ENCODE measurements at places on chromosomes 13 and 19. TPM values are rescaled to one million over a fixed set of nuclear protein-coding genes. Genes with fewer than 3 reads are reported as not detected.

GRCh38 chr19:51031880-51032225 lies 2.9 kb downstream of the KLK12 start:
- peaks cover 11% of the 10 kb centered on the region for H3K4me1 ChIP-seq
- no peak overlapping the region for H3K4me3 ChIP-seq
- H3K36me3 ChIP-seq, result no peaks in the 10 kb centered on the region
- H3K27me3 ChIP-seq, result no peaks in the 10 kb centered on the region

MYO16 gene
- total RNA-seq, result 1.6 TPM

DNA sequence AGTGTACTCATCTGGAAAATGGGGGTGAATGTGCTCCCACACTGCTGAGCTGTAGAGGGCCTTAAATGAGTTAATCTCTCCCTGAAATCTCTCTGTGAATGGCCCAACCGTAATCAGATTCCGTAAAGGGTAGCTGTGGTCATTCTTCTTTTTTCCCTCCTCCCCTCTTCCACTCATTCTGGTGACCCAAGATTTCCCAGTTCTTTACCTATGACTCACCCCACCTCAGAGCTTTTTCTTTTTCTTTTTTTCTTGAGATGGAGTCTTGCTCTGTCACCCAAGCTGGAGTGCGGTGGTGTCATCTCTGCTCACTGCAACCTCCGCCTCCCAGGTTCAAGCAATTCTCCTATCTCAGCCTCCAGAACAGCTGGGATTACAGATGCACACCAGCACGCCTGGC lies 33.3 kb upstream of the MUC16 start:
- H3K4me3 ChIP-seq, result no peak overlapping the region
- no peaks in the 10 kb centered on the region for H3K36me3 ChIP-seq
- no peak overlapping the region for H3K27ac ChIP-seq
- H3K27me3 ChIP-seq, result no peaks in the 10 kb centered on the region

- no peaks in the 10 kb centered on the region for H3K27me3 ChIP-seq
- no peak overlapping the region for H3K4me3 ChIP-seq
- DNase-seq, result peak; percentile 53
- peaks cover 9% of the 10 kb centered on the region for H3K4me1 ChIP-seq
- H3K27ac ChIP-seq, result peak overlapping the region; percentile 31
Measured at GRCh38 chr19:46211201-46211881, 18.2 kb upstream of the IGFL1 start.

GRCh38 chr13:67841071-67841470 lies 610.9 kb upstream of the PCDH9 start:
- no peaks in the 10 kb centered on the region for H3K27me3 ChIP-seq
- H3K27ac ChIP-seq, result no peak overlapping the region
- no peaks in the 10 kb centered on the region for H3K36me3 ChIP-seq

GRCh38 chr13:71906448-71906847 lies 39.4 kb upstream of the DACH1 start:
- no peaks in the 10 kb centered on the region for H3K4me1 ChIP-seq
- H3K36me3 ChIP-seq, result no peaks in the 10 kb centered on the region
- no peak for DNase-seq
- H3K4me3 ChIP-seq, result no peak overlapping the region

UHRF1 gene
- total RNA-seq, result 0.58 TPM

FUT2 gene
- 23.2 TPM for total RNA-seq

GJA3 gene
- total RNA-seq, result not detected

DNA sequence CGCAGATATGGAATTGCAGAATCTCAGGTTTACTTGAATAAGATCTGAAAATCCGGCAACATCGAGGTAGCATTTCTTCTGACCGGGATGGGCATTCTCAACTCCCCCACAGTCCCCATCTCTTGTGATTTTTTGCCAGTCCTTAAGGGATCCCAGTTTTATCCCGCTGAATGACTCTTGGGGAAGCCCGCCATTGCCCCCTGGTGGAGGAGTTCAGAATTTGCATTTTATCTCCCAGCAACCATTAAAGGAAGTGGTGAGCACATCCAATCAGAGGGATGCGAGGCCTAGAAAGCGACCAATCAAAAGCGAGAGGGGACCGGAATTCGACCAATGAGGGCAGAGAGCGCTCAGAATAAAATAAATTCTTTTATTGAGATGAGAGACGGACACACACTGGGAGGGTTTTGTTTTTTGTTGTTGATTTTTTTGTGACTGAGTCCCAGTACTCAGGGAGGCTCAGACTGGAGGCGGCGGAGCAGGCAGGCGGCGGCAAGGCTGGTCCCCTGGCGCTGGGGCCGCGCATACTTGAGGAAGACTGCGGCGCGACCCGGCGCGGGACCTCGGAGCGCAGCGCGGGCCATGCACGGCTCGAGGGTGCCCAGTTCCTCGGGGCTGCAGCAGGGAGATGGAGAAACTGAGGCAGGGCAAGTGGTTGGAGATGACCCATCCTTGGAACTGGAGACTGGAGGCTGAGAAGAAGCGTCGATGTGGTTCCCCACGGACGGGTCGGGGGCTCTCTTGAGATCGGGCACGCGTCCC lies 3.9 kb upstream of the TTC9B start:
- no peaks in the 10 kb centered on the region for H3K36me3 ChIP-seq
- H3K4me1 ChIP-seq, result peaks cover 13% of the 10 kb centered on the region
- H3K4me3 ChIP-seq, result no peak overlapping the region
- peak; percentile 93 for DNase-seq
- H3K27ac ChIP-seq, result no peak overlapping the region
- peaks cover 65% of the 10 kb centered on the region for H3K27me3 ChIP-seq

DNA sequence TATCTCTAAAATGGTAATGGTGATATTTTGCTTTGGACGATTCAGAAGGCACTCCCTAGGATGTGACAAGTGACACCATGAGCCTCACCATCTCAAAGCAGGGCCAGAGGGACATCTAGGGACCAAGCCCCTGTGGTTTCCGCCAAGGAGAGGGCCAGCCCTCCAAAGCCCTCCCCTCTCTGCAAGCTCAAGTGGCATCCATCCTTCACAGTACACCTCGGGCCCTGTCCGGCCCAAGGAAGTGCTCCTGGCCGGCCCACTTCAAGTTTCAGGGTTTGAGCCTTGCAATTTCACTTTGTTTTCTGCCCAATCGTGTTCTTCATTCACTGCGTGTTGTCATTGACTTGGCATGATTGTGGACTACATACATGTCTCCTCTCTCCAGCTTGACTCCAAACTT lies 82.5 kb downstream of the TSHZ3 start:
- no peak overlapping the region for H3K27ac ChIP-seq
- no peaks in the 10 kb centered on the region for H3K4me1 ChIP-seq

DNA sequence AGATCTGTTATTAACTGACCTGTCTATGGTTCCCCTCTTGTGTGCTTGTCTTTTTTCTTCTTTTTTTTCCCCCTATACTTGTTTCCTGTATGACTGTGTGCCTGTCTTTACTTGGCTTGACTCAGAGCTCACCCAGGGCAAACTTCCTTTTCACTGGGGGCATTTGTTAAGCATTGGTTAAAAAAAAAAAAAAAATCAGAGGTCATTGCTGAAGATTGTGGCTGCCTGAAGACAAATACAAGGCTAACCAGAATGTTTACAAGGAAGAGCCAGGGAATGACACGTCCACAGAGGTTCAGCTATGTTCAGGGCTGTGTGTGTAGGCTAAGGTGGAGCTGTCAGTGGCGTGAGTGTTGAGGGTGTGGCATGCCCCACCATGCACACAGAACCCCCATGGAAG lies 47.1 kb downstream of the LNX2 start:
- H3K4me1 ChIP-seq, result no peaks in the 10 kb centered on the region
- peaks cover 3% of the 10 kb centered on the region for H3K36me3 ChIP-seq
- H3K27me3 ChIP-seq, result no peaks in the 10 kb centered on the region
- no peak overlapping the region for H3K27ac ChIP-seq
- H3K4me3 ChIP-seq, result no peak overlapping the region

DNA sequence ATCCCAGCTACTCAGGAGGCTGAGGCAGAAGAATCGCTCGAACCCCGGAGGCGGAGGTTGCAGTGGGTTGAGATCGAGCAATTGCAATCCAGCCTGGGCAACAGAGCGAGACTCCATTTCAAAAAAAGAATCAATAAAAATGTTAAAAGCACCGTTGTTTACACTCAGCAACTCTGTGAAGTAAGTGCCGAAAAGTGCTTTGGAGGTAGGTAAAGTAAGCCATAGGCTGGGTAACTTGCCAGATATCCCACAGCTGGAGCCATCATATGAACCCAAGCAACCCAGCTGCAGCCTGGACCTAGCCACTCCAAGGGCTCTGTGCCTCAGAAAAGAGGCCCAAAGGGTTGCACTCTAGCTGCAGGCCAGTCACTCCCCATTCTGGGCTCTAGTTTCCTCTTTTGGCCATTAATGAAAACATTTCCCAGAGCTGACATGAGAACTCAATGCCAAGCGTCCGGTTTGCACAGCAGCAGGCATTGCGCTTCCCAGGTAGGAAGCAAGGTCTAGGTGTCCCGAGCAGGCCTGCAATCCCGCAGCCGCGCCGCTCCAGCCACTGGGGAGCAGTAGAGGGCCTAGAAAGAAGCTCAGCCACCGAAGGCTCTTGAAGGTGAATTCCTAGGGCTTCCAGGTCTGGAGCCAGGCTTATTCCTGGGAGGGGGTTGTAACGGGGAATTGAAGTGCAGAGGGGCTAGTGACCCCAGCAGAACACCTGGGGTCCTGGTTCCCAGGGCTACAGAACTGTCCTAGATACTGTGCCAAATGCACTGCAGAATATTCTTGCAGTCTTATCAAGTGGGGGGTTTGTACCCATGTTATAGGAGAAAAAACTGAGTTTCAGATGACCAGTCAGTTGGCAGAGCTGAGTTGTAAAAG lies 4.1 kb upstream of the CD79A start:
- no peak overlapping the region for H3K27ac ChIP-seq
- H3K4me1 ChIP-seq, result peaks cover 66% of the 10 kb centered on the region
- no peak overlapping the region for H3K4me3 ChIP-seq
- H3K36me3 ChIP-seq, result peaks cover 33% of the 10 kb centered on the region
- DNase-seq, result peak; percentile 90
- no peaks in the 10 kb centered on the region for H3K27me3 ChIP-seq

Data from stomach (tissue), 19 donors.